ENCODE measurements at places on chromosomes 3 and 15. TPM values are rescaled to one million over a fixed set of nuclear protein-coding genes. Genes with fewer than 3 reads are reported as not detected.
A peak's percentile ranks its signal among the peaks of the same experiment; 100 is the strongest.

DNA sequence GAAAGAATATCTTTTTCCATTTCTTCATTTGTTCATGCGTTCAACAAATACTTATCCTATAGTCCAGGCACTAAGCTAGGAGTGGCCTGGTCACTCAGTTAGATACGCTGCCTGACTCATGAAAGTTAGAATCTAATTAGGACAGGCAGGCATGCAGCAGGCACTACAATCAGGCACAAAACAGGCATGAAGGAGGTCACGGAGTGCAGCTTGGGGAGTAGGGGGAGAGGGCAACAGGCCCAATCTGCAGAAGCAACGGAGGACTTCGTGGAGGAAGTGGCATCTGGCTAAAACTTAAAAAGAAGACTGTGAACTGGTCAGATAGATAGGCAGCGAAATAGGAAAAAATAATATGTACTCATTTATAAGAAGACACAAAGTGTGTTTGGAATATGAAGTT lies 420.9 kb downstream of the MAGI1 start:
- DNase-seq = no peak

GRCh38 chr15:33844597-33844996 lies 123.7 kb upstream of the CHRM5 start:
- no peak for DNase-seq

GRCh38 chr3:194537732-194538247 lies 51.0 kb upstream of the ATP13A3 start:
- no peak for DNase-seq

GRCh38 chr3:127053026-127053425 lies 70.1 kb downstream of the PLXNA1 start:
- no peak for DNase-seq

DNA sequence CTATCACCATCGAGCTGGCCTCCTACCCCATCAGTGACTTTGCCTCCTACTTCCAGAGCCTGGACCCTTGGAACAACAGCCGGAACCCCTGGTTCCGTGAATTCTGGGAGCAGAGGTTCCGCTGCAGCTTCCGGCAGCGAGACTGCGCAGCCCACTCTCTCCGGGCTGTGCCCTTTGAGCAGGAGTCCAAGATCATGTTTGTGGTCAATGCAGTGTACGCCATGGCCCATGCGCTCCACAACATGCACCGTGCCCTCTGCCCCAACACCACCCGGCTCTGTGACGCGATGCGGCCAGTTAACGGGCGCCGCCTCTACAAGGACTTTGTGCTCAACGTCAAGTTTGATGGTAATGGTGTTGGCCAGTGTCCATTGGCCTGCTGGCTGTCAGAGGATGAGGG lies 6.1 kb downstream of the GRM2 start:
- DNase-seq = no peak

DNA sequence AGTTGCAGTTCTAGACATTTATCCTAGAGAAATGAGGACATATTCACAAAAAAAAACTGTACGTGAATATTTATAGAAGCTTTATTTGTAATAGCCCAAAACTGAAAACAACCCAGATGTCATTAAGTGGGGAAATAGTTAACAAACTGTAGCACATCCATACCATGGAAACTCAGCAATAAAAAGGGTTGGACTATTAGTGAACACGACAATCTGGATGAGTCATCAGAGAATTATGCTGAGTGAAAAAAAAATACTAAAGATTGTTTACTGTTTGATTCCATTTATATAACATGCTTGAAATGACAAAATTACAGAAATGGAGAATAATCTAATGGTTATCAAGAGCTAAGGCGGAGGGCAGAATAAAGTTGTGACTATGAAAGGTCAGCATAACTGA lies 59.5 kb downstream of the CPA3 start:
- no peak for DNase-seq

GRCh38 chr3:171326717-171327440 lies 133.3 kb downstream of the TNIK start:
- no peak for DNase-seq

- peak; percentile 24 for DNase-seq
Measured at GRCh38 chr3:133745981-133746711, at the start of gene TF. TF (plus strand) TSS chr3:133746393; CDS start chr3:133746441, 48 bp downstream.

GRCh38 chr3:14461006-14461747 lies 58.8 kb downstream of the SLC6A6 start:
- DNase-seq = no peak

GRCh38 chr15:69976366-69976994 lies 121.2 kb downstream of the TLE3 start:
- peak; percentile 57 for DNase-seq

DNA sequence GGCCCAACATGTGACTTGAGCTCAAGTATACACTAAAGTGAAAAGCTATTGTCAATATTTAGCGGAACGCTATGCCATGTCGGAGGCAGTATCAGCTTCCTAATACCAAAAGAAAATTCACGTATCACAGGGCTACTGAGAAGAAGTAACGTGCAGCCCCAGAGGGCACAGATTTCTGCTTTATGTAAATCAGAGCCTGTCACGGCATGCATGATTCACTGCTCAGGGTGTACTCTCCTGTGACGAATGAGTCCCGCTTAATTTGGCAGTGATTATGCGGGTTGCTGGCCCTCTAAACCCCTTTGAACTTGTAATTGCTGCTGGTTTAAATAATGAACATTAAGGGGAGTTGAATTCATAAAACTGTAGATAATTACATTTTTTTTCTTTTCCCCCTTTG lies 85.3 kb downstream of the MEIS2 start:
- peak; percentile 72 for DNase-seq

DNA sequence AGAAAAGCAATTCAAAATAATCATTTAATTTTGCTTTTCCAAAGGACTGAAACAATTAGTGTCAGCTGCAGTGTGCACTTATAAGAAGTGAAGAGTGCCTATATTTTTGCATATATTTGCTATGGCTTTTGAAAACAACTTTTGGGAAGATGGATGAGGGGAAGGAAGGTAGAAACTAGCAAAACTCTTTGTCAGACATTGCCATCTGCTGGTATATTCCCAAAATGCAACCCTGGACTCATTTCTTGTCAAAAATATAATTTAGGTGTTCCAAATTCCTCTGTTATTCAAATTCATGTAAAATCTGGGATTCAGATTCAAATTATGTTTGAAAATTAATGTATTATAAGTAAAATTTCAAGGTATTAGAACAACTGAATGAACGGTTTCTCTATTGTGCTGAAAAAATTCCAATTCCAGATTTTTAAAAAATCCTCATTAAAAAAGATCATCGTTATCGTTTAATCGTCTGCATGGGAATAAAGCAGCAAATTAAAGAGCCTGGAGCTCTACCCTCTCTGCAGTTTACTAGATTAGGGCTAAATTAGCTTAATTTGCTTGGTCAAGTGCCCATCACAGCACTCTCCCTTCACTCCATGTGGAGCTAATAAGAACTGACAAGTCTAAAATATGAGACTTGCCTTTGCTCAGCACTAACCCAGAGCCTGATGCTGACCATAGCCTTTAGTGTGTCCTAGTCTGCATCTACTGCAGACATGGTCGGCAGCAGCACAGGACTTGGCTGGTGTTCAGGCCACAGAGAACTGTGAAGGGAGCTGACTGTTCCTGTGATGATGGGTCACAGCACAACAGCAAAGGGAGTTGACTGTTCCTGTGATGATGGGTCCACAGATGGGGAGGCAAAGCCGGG lies 67.9 kb upstream of the MITF start:
- DNase-seq = peak; percentile 78

GRCh38 chr3:179082416-179082815 lies 10.8 kb upstream of the ZMAT3 start:
- no peak for DNase-seq

DNA sequence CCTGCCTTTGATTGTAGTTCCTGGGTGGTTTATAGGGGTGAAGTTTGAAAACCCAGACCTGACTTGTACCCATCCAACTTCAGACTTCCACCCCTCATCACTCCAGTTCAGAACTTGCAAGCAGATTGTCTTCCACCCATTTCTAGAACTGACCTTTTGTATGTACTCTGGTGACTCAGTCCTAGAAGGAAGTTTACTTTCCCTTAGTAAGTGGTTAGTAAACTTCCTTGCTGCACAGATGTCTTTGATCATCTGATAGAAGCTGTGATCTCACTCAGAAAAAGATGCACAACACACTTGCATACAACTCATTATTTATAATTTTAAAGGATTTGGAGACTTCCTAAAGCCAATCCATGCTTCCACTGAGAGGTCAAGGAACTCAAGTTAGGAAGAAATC lies 368.0 kb downstream of the MFSD1 start:
- no peak for DNase-seq

GRCh38 chr3:132927896-132928295 lies 110.3 kb upstream of the TMEM108 start:
- no peak for DNase-seq

Gene EXD1
- not detected for polyA plus RNA-seq

Gene KIF23
- 3.6 TPM for polyA plus RNA-seq

Gene LTK
- 6.7 TPM for polyA plus RNA-seq

Gene SEMA7A
- polyA plus RNA-seq = 2.8 TPM

Gene BFSP2
- polyA plus RNA-seq = 0.86 TPM

Gene IL16
- polyA plus RNA-seq = 1.4 TPM
